ENCODE measurements at places on chromosomes 16 and 17.

DNA sequence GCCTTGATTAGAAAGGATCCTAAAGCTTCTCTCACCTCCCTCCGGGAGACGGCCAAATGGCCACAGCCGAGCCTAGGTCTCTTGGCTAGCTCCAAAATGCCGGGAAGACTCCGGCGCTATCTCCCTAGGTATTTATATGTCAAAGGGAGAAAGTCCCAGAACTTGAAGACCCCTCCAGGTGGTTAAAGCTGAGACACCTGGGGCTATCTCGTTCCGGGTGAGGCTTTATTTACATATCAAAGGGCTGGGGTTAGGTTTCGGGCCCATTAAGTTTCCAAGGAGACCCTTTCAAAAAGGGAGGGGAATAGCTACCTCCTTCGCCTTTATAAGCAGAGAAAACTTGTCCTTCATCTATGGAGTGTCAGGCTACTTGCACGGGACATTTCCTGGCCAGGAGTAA lies 70.9 kb upstream of the KIFC3 start:
- DNase-seq = no peak

GRCh38 chr16:47958726-47959125 lies 197.1 kb downstream of the ABCC12 start:
- no peak for DNase-seq

GRCh38 chr16:23836404-23837311 lies 875 bp downstream of the PRKCB start:
- DNase-seq = peak; percentile 20

GRCh38 chr16:8962393-8963009 lies 1.2 kb downstream of the USP7 start:
- peak; percentile 68 for DNase-seq

GRCh38 chr17:61362396-61362795 lies 37.2 kb upstream of the TBX2 start:
- DNase-seq = no peak

GRCh38 chr17:19513897-19514488 lies 19.7 kb upstream of the SLC47A1 start:
- peak; percentile 89 for DNase-seq

GRCh38 chr16:25925421-25925820 lies 233.7 kb downstream of the HS3ST4 start:
- DNase-seq = peak; percentile 4

GRCh38 chr16:4263504-4264436 lies 9.1 kb downstream of the TFAP4 start:
- peak; percentile 76 for DNase-seq

- peak; percentile 76 for DNase-seq
Measured at GRCh38 chr17:57545731-57546342, 199.3 kb downstream of the CCDC182 start.

- DNase-seq = no peak
Measured at GRCh38 chr17:32904891-32905290, 23.1 kb upstream of the TMEM98 start.

GRCh38 chr17:31147507-31148202 lies 52.9 kb downstream of the NF1 start:
- peak; percentile 24 for DNase-seq

GRCh38 chr16:83054283-83054682 lies 427.5 kb downstream of the CDH13 start:
- DNase-seq = no peak
